DND-41 (cell line): ENCODE measurements at places on chromosomes 5 and 9.

DNA sequence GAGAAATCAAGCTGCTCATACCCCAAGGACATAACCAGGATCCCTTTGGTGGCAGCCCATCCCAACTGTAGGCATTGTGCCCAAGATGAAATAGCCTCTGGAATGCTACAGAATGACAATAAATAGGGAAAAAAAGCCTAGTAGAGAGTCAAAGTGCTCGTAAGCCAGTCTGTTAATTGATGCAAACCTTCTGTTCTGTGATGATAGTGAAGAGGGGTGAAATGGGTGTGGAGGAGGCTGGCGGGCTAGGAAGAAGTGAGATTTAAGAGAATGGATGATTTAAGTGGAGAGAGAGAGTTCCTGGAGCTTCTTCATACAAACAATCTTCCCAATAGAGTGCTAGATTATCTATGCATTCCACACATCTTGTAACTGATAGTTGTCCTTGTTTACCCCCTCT is 301.0 kb upstream of the PCSK5 start:
- no peaks in the 10 kb centered on the region for H3K36me3 ChIP-seq
- no peak overlapping the region for H3K27ac ChIP-seq
- H3K27me3 ChIP-seq = no peaks in the 10 kb centered on the region
- no peak overlapping the region for H3K4me3 ChIP-seq
- no peak for DNase-seq

GRCh38 chr9:136075881-136076678 is 19.0 kb downstream of the NACC2 start:
- no peaks in the 10 kb centered on the region for H3K36me3 ChIP-seq
- H3K27me3 ChIP-seq = no peaks in the 10 kb centered on the region
- DNase-seq = no peak

DNA sequence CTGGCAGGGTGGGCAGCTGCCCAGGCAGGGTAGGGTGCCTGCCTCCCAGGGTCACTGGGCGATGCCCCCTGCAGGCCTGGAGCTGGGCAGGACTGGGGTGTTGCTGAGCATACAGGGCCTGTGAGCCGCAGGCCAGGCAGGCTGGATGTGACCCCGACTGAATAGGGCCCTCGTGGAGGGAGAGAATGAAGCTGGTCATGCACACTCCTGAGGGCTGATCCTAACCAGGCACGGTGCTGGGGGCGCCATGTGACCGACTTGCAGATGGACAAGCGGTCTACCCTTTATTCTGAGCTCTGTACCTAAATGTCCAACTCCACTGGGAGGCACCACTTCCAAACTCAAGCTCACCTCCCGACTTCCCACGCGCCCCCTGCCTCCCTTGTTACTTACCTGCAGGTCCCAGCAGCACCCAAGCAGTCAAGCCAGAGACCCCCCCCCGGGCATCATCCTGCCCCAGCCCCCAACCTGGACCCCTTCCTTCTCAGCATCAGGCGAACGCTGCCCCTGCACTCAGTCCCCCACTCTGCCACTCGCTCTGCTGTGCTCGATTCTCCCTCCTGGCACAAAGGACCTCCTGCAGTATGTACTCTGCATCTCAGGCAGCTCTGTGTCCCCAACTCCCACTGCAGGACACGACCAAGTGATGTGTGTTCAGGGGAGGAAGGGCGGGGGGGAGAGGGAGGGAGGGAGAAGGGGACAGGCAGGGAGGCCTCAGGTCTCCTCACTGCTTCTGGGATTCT is 76.8 kb upstream of the PHYKPL start:
- no peaks in the 10 kb centered on the region for H3K36me3 ChIP-seq
- H3K4me3 ChIP-seq = no peak overlapping the region
- no peak overlapping the region for H3K27ac ChIP-seq
- DNase-seq = no peak

DNA sequence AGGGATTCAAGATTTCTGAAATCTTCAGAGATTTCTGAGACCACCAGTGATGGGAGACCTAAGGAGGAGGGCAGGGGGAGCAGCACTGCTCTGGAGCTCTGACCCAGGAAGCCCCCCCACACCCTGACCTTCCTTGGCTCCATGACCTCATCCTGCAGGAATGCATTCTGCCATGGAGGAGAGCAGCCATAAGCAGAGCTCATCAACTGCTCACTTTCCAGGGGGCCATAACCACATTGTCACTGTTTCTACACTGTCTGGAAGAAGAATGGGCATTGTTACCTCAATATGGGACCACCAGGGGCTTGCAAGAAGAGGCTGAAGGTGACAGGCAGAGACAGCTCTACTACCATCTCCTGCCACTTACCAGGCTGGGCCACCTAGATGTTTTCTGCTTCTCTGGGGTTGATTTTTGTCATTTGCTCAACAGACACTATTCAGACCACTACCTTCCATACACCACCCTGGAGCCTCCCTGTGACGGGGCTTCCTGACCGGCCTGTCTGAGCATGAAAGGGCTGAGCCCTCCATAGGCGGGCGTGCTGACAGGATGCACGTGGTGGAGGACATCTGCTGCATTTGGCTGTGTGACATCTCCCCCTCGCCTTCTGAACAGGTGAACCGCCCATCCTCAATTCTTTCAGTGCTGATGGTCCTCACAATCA is 2.3 kb upstream of the TSC1 start:
- no peak for DNase-seq
- no peaks in the 10 kb centered on the region for H3K27me3 ChIP-seq
- no peaks in the 10 kb centered on the region for H3K36me3 ChIP-seq
- H3K4me3 ChIP-seq = no peak overlapping the region
- H3K4me1 ChIP-seq = peaks cover 25% of the 10 kb centered on the region
- H3K27ac ChIP-seq = no peak overlapping the region

DNA sequence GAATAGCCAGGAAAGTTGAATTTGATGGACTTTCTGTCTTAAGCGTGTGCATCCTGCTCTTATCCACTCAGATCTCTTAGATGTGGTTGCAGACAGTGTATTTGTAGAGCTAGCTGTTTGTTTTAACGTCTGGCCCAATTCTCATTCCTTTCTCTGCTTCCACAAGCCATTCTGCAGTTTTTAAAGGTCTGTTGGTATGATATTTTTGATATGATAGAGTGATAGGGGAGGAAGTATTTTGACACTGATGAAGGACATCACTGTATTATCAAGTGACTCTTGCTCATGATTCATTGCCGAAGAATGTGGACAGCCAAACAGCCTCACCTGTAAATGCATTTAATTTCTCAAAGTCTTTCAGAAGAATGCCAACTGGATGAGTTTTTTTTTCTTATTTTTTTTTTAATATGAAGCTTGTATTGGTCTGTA is 4.5 kb downstream of the TJP2 start:
- H3K36me3 ChIP-seq = no peaks in the 10 kb centered on the region
- no peak overlapping the region for H3K4me3 ChIP-seq
- peaks cover 8% of the 10 kb centered on the region for H3K4me1 ChIP-seq
- no peak for DNase-seq

DNA sequence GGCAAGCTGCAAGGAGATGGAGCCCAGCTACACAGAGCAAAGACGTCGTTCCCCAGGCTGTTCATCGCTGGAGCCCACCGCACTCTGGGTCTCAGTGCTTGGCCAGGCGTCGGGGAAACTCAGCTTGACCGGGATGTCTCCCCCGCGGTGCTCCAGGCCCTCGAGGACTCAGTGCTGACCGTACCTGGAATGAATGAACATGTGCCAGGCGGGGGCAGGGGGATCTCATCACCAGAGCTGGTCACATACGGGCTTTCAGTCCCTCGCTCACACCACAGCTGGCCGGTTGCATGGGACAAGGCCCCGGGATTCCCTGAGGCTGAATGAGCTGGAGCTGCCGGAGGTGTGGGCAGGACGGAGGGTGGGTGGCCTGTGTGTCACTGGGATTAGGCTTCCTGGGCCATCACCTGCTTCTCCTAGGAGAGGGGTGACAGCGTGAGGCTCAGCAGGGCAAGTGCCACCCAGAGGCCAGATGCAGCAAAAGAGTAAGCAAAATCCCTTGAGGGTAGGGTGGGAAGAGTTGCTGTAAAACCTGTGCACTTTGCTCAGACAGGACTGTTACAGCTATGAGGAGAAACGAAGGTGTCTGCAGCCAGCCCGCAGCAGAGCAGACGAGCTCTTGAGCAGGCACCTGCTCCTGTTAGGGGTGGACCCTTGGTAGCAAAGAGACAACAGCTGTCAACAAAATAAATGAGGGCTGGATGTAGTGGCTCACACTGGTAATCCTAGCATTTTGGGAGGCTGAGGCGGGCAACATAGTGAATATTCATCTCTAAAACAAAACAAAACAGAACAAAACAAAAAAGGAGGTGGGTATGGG is 70.7 kb upstream of the RAPGEF1 start:
- H3K27me3 ChIP-seq = peaks cover 3% of the 10 kb centered on the region
- DNase-seq = no peak
- no peaks in the 10 kb centered on the region for H3K36me3 ChIP-seq
- H3K4me1 ChIP-seq = no peaks in the 10 kb centered on the region
- no peak overlapping the region for H3K4me3 ChIP-seq

GRCh38 chr5:159458217-159458711 is 128.0 kb upstream of the IL12B start:
- no peak overlapping the region for H3K27ac ChIP-seq
- H3K4me3 ChIP-seq = no peak overlapping the region
- no peak for DNase-seq
- no peaks in the 10 kb centered on the region for H3K4me1 ChIP-seq
- no peaks in the 10 kb centered on the region for H3K27me3 ChIP-seq

- H3K4me1 ChIP-seq = no peaks in the 10 kb centered on the region
- no peak overlapping the region for H3K27ac ChIP-seq
These were observed 321.5 kb downstream of the NFIB start for GRCh38 chr9:13992138-13993088.

DNA sequence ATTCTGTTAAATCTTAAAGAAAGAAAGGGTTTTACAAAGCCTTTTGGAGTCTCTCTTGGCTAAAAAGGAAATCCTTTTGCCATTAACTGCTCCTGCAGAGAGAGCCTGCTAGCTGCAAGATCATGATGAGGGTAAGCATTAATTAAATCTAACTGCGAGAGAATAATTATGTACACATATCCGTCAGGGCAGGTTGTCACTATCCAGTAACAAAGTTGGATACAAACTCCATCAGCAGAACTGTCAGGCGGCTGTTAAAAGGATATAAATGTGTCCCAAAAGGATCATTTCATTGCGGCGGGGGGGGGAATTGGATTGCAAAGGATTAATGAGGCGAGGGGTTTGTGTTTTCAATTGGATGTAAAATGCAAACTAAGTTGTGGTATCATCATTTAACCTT is 289.3 kb downstream of the ASTN2 start:
- H3K4me3 ChIP-seq = no peak overlapping the region
- no peaks in the 10 kb centered on the region for H3K4me1 ChIP-seq
- no peaks in the 10 kb centered on the region for H3K27me3 ChIP-seq
- no peaks in the 10 kb centered on the region for H3K36me3 ChIP-seq
- no peak overlapping the region for H3K27ac ChIP-seq

DNA sequence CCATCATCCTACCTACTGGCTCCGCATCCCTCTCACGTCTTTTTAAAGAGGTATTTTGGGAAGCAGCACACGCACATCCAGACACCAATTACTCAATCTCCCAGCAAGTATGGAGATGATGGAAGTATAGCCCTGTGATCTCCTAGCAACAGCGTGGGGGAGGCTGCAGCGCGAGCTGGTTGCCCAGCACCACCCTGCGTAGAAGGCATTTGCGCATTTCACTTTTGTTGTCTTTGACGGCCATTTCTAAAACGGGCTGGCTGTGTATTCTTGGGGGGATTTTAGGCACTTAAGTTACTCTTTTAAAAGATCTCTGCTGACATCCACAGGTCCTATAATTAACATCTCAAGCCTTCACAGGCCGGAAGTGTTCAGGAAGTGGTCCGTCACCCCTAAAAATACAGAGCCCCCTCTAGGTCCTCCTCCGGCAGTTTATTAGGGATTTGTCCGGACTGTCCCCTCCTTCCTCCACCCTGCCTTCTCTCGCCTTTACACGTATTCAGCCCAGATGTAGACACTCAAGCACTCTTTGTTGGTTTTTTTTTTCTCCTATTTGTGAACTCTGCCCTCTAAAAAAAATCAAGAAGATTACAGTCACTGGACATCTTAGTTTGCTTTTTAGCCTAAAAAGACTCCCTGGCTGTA is 371.4 kb downstream of the NTRK2 start:
- no peak overlapping the region for H3K4me3 ChIP-seq
- no peaks in the 10 kb centered on the region for H3K27me3 ChIP-seq
- H3K36me3 ChIP-seq = no peaks in the 10 kb centered on the region
- H3K4me1 ChIP-seq = no peaks in the 10 kb centered on the region
- DNase-seq = no peak

GRCh38 chr5:22050931-22051330 is 802.2 kb downstream of the CDH12 start:
- no peak overlapping the region for H3K27ac ChIP-seq
- H3K36me3 ChIP-seq = no peaks in the 10 kb centered on the region
- DNase-seq = no peak
- no peaks in the 10 kb centered on the region for H3K27me3 ChIP-seq
- H3K4me3 ChIP-seq = no peak overlapping the region

- H3K27me3 ChIP-seq = no peaks in the 10 kb centered on the region
- H3K4me3 ChIP-seq = peak overlapping the region; percentile 89
- no peak for DNase-seq
- peak overlapping the region; percentile 85 for H3K27ac ChIP-seq
- 0 out of 2 replicates have a peak, but pooled peaks cover 4% of the 10 kb centered on the region for H3K36me3 ChIP-seq
These were observed 1.4 kb upstream of the SPTAN1 start for GRCh38 chr9:128550770-128551656.

GRCh38 chr9:83656032-83656680 is 33.2 kb downstream of the IDNK start:
- H3K36me3 ChIP-seq = peaks cover 91% of the 10 kb centered on the region
- no peak for DNase-seq
- H3K27ac ChIP-seq = no peak overlapping the region
- H3K27me3 ChIP-seq = no peaks in the 10 kb centered on the region

DNA sequence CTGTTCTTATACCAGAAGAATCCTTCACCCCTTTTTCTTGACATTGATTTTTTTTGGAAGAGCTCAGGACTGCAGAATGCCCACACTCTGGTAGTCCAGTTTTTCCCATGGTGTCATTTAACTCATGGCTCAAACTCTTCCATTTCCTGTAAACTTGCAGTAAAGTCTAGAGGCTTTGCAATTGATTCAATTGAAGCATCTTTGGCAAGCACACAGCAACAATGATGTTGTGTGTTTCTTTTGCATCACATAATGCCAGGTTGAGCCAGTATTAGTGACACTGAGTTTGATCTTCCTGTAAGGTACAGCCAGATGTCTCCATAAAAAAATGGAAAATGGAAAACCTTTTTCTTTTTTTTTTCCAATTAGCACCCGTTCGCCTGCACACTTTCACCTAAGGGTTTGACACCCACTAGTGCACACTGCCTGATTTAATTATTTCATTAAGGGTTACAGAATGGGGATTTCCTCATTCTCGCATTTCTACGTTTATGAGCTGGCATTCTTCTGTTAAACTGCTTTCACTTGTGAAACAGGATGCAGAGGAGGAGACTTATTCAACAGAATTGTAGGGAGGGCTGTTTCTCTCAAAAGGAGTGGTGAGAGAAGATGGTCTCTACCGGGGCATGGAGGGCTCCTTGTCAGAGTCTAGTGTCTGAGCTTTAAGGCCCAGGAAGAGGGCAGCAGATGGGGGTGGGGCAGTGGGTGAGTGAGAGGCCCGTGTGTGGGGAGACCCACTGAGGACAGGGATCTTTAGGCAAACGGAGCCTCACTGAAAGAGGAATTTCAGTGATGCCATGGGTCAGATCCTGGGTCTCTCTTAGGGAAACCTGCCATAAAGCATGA is 2.2 kb upstream of the S1PR3 start:
- no peak overlapping the region for H3K4me3 ChIP-seq
- H3K27me3 ChIP-seq = no peaks in the 10 kb centered on the region
- DNase-seq = peak; percentile 39
- H3K36me3 ChIP-seq = no peaks in the 10 kb centered on the region
- peaks cover 21% of the 10 kb centered on the region for H3K4me1 ChIP-seq
- H3K27ac ChIP-seq = peak overlapping the region; percentile 71
